ENCODE measurements at places on chromosomes 3 and 15. TPM values are rescaled to one million over a fixed set of nuclear protein-coding genes. Genes with fewer than 3 reads are reported as not detected.

Gene POPDC2
- 0.07 TPM for total RNA-seq

DNA sequence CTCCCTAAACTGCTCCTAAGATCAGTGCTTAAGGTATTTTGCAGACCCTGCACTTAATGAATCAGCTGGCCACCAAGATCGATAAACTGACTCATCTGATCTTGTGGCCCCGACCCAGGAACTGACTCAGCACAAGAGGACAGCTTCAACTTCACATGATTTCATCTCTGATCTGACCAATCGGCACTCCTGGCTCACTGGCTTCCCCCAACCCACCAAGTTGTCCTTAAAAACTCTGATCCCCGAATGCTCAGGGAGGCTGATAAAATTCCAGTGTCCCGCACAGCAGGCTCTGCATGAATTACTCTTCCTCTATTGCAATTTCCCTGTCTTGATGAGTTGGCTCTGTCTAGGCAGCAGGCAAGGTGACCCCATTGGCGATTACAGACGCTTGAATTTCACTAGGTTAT, 13.5 kb downstream of the HTR3E start:
- peak; percentile 78 for DNase-seq

Gene FBXW12
- not detected for total RNA-seq

Gene CLDN18
- not detected for total RNA-seq
